SW 1271 (cell line): ENCODE measurements at places on chromosomes 12 and 14.

- DNase-seq: no peak
Observed at GRCh38 chr14:37824939-37825712, 229.7 kb downstream of the TTC6 start.

DNA sequence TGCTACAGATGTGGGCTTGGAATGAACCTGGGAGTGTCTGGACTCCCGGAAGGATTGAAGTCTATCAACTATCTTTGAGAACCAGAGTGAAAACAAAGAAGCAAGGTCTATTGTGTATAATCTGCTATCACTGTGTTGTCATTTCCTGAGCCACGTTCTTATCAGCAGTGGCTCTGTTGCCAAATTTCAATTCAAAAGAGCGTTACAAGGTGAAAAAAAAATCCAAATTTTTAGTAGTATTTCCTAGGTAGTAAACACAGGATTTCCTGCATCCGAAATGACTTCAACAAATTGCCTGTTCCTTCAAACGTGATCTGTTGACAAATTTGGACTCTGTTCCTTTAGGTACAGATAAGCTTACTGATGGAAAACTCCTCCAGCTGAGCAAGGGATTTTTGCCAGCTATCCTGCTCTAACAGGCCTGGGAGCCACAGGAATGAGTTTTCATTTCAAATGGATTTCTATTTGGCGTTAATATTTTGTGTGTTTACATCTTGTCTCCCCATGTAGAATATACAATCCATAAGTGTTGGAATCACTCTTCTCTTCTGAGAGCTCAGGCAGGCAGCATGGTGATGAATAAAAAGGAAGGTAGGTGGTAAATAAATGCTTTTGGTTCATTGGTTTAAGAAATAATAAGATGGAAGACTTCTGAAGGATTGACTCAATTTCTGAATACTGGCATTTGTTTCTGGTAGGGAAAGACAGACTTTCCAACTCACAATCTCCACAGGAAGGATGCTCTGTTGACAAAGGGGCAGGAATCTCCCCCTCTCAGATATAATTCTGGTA, 58.5 kb downstream of the GPR135 start:
- DNase-seq: no peak

DNA sequence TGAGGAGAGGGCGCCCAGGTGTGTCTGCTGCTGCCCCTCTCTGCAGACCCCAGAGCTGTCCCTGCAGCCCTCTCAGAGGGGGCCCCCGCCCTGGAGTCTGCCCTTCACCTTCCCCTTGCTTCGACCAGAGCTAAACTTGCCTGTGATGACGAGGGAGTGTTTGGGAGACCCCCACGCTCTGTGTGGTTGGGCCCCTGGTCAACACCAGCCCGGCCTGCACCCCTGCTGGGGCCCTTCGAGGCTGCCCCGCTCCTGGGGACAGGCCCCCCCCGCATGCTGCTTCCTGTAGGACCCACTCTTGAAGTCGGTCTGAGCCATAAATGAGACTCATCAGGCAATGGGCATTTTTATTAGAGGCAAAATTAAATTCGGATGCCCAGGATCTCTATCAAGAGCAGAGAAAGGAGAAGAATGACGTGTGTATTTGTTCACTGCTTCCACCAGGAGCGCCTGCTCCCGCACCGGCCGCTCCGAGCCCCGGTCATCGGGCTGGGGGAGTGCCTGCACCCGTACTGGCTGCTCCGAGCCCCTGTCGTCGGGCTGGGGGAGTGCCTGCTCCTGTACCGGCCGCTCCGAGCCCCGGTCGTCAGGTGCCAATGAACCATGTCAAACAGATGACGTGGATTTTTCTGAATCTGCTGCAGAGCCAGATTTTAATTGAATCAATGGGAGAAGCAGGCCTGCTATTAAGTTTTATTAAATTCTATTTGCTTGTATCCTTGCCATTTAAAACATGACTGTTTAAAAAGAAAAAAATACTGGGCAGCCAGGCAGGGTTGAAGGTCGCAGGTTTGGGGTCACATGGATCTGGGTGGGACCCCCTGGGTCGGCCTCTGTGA, 47.7 kb downstream of the NOC4L start:
- no peak for DNase-seq

- DNase-seq: no peak
Observed at GRCh38 chr12:75717902-75718301, 206.5 kb upstream of the KRR1 start.

DNA sequence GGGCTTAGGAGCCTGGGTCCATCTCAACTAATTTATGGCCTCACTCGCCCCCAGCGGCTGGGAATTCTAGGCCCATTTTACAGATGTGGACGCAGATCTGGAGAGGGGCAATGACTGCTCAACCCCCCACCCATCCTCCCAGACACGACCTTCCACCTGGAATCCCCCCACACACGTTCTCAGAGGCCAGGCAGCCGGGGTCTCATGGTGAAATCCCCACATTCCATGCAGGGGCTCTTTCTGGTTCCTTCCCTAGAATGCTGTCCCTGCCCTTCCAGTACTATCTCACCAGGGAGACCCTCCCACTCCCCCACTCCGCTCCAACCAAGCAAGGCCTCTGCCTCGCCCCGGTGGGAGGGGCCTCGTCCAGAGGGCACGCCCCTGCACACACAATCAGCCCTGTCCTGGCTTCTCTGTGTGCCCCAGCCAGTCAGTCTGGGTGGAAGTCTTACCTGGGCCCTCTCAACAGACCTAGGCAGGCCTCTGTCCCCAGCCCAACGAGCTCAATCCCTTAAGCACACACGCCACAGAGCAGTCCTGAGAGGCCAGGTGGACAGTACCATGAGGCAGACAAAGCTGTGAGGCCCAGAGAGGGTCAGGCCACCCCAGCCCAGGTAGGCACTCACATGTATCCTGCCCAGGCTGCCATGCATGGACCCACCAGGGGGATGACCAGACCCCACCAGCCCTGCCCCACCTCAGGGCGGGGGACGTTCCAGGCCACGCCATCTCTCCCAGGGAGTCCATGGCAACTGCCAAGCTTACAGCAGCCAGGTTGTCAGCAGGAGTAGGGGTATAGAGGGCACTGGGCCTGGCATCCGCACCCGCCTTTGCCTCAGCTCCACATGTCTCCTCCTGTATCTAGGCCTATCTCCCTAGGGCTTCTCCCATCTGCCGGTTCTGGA, 1.3 kb upstream of the ANKRD9 start:
- DNase-seq: no peak

- no peak for DNase-seq
Observed at GRCh38 chr12:41992692-41993215, 151.9 kb downstream of the GXYLT1 start.

GRCh38 chr14:50237427-50237826, 6.0 kb upstream of the SOS2 start:
- no peak for DNase-seq

DNA sequence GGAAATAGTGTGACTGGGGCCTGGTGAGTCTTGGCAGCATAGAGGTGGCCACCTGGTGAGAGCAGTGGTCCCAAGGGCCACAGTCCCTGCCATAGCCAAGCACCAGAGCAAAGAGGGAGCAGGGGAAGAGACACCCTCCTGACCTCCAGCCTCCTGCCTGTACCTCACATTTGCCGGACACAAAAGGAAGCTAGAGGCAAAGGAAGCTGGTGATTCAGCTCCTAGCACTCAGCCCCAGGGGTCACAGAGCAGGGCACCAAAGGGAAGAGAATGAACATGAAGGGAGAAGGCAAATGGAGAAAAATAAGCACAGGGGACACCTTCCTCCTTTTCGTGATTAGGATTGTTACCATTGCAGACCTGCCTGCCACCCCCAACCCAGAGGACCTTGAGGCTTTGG, 216.8 kb downstream of the ZFP36L1 start:
- DNase-seq: no peak

GRCh38 chr12:125229878-125230530, 164.8 kb downstream of the AACS start:
- no peak for DNase-seq

DNA sequence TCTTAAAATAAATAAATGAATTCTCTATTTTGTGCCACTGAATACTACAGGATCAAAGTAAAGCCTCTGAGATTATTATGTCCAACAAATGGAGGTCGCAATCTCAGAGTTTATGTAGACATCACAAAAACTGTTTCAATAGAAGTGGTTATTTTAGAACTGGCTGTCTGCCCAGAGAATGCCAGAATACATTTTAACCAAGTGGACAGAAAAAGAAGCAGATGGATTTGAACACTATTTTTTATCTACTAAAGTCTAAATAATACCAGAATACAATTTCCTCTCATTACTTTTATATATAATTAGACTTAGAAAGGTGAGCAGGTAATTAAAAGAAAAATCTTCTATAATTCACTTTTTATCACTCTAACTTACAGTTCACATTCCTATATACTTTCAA, 118.3 kb downstream of the MED13L start:
- DNase-seq: no peak

DNA sequence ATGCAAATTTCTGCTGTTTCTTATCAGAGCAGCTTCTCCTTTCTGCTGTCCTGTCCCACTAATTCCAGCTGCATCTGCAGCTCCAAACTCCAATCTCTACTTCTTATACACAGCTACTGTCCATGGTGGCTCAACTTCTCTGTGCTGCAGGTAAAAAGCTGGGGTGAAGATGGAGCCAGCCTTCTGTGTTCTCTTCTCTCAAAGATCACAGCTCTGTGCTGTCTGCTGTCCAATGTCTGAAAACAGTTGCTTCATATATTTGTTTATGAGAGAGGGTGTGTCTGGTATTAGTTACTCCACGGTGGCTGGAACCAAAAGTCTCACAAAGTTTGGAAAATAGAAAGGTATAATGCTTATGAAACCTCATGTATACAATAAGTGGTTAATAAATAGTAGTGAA, 445.8 kb upstream of the TBX3 start:
- no peak for DNase-seq

DNA sequence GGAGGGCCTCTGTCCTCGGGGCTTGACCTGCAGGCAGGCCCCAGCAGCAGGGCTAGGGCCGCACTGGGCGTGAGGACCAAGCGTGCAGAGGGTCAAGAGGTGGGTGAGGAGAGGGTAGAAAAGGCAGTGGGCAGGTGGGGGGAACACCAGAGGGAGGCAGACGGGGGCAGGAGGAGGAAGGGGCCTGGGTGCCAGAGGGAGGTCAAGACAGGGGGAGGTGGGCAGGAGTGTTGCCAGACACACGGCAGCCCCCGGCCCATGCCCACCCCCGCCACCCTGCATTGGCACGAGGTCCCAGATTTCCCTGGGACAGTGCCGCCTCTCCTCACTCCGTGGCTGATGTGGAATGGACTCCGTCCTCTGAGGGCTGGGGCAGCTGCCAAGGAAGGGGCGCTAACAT, 8.2 kb downstream of the TMEM121 start:
- no peak for DNase-seq

DNA sequence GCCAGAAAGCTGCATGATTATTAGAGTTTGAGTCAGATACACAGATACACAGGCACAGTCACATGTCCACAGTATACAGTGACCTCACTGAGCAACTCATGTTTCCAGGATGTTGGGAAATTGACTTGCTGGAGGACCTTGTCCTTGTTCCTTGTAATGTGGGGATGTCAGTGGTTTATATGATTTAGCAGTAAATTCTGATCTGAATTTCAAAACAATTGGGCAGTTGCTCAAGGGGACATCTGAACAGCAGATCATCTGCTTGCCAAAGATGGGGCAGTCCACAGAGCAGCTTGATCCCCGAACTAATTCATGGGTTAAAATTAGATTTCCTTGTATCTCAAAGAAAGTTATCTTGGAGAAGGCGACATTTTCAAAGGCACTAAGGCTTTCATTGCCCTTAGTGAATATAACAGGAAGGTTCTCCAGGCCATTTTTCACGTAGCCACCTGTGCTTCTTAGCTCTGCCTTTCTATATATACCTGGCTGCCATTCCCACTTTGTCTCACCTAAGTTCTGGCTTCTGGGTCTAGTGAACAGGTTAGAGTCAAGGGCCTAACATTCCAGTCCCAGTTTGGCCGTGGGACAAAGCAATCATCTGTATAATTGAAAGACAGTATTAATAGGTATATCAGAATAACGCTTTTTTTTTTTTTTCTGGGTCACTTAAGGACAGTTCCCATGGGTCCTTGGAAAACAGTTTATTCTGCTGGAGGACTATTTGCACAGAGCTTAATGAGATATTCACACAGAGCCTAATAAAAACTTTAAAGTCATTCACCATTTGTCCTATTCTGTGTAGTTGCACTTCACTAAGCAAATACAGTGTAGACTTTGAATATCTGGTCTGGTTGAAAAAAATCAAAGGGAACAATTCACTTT, 64.9 kb upstream of the STRN3 start:
- peak; percentile 33 for DNase-seq

GRCh38 chr14:80637756-80638619, 303.6 kb downstream of the CEP128 start:
- DNase-seq: no peak

GRCh38 chr14:94079891-94080620, 946 bp downstream of the DDX24 start:
- no peak for DNase-seq

- peak; percentile 22 for DNase-seq
Observed at GRCh38 chr12:106247674-106248311, at the start of gene CKAP4. Gene CKAP4 (minus strand): TSS chr12:106248020. CDS start chr12:106247851, 169 bp downstream.

GRCh38 chr14:75230140-75230792, 48.4 kb upstream of the FOS start:
- DNase-seq: no peak

DNA sequence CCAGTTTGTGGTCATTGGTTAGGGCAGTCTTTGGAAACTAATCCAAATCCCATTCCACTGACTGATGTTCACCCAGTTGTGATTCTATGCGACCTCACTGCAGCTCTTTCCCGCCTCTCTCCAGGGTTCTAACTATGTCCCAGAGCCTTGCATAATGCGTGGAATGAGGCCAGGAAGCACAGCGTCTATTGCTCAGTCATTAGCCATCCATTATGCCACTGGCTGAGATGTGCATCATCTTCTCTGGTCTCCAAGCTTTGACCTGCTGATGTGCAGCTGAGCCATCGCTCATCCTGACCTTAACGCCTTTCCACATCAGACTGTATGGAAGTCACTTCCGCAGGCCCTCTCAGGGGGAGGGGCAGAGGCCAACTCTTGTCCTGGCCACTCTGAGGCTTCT, 115.4 kb upstream of the VRK1 start:
- no peak for DNase-seq

DNA sequence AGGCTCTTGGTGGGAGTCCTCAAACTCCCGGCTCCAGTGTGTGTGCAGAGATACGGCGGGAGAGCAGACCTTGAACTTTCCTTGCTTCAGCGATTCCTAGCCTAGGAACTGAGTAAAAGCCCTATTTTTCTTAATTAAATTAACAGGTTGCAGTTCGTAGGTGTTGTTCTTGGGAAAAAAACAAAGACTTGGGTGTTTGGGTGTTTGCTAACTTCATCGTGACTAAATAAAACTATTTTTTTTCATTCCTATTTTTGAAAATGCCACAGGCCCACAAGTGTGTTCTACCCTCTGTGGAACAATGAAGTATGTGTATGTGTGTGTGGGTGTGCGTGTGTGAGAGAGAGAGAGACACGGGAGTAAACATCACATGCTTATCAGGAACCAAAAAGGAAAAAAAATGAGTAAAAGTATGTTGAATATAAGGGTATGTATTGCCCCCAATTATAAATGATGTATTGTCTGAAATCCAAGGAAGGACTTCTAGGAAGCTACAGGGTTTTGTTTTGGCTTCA, 651 bp downstream of the TMEM117 start:
- DNase-seq: no peak

DNA sequence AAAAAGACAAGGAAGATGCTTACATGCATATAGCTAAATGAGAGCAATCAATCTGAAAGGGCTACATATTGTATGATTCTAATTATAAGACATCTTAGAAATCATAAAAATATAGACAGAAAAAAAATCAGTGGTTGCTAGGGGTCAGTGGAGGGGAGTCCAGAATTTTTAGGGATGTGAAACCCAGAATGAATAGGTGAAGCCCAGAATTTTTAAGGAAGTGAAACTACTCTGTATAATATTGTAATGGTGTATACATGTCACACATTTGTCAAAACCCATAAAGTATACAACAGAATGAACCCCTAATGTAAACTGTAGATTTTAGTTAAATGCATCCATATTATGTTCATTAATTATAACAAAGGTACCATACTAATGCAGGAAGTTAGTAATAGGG, 713.2 kb downstream of the FLRT2 start:
- no peak for DNase-seq
